GM04504 (cell line): ENCODE measurements at places on chromosomes 11 and 22.

DNA sequence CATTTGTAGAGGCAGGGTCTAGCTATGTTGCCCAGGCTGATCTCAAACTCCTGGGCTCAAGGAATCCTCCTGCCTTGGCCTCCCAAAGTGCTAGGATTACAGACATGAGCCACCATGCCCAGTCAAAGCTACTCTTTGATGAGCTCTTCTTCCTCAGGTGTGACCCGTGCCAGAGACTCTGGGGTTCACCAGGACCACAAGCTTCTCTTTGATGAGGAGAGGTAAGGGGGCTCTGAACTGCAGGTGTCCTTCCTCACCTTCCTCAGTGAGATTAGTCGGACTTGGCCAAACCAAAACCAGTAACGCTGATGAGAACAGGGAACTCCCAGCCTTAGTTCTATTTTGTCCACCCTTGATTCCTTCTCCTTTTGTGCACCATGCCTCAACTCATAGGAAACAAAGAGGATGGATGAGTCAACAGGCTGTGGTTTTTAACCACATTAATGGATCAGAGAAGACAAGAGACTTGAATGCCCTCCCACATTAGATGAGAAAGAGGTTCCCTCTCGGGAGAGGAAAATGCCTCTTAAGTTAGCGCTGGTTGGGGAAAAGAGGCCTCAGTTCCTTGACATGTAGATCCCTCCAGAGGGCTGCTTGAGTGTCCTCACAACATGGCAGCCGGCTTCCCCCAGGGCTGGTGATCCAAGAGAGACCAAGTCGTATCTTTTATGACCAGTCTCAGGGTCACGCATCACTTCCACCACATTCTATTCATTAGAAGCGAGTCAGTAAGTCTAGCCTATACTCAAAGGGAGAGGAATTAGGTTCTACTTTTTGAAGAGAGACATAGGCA lies 25.7 kb upstream of the CTR9 start:
- peak; percentile 47 for DNase-seq

- no peak for DNase-seq
These were observed 10.8 kb upstream of the RASSF10 start for GRCh38 chr11:12998336-12998735.

- DNase-seq: no peak
These were observed 63.1 kb upstream of the PRSS23 start for GRCh38 chr11:86737230-86737629.

- no peak for DNase-seq
These were observed 8.4 kb downstream of the LIF start for GRCh38 chr22:30238136-30238535.

GRCh38 chr11:75981546-75981945 lies 166.5 kb downstream of the UVRAG start:
- no peak for DNase-seq

- no peak for DNase-seq
These were observed 66.2 kb upstream of the ZC3H12C start for GRCh38 chr11:110026858-110027626.

- no peak for DNase-seq
These were observed 151.8 kb upstream of the TTC12 start for GRCh38 chr11:113162592-113162962.

GRCh38 chr11:77525455-77526091 lies 51.7 kb upstream of the PAK1 start:
- DNase-seq: no peak

DNA sequence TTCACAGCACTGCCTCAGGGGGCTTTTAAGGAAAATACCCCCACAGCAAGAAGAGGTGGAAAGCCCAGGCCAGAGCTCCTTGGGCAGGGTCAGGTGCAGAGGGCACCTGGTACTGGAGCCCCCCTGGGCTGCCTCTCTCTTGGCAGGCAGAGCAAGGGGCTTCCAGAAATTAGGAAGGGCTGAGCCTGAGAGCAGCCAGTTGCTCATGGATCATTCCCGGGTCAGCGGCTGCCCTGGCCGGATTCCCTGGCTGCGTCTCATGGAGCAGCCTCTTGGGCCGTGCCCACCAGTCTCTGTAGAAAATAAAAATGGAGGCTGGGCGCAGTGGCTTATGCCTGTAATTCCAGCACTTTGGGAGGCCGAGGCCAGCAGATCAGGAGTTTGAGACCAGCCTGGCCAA lies 10.3 kb upstream of the OMP start:
- DNase-seq: no peak

GRCh38 chr22:19896665-19897355 lies 42.1 kb upstream of the GNB1L start:
- no peak for DNase-seq

DNA sequence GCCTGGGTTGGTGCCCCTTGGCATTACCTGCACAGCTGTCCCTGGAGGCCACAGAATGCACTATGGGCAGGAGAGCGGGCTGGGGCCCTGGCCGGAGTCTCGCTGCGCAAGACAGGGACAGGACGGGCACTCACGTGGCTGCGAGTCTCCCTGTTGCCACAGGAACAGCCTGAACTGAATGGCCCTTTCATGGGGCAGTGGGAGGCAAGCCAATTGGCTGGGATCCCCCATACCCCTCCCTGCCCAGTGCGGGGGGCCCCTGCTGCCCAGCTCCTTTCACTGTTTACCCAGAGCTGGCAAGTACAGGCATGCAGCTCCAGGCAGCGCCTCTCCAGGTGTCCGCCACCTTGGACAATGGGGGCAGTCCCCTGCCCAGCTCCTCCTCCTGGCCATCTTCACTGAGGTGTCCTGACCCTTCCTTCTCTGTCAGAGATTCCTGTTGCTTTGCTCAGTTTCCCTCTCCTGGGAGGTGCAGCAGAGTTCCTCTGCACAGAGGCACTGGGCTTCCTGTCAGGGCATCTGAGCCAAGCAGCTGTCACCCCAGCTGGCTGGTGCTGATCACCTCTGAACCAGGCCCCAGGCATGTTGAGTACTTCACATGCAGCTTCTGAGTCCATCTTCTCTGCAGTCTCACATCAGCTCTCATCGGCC lies 5.2 kb downstream of the USP2 start:
- no peak for DNase-seq

GRCh38 chr11:126039485-126040271 lies 23.0 kb downstream of the CDON start:
- no peak for DNase-seq

GRCh38 chr11:40204228-40204627 lies 1255.2 kb downstream of the LRRC4C start:
- DNase-seq: no peak

DNA sequence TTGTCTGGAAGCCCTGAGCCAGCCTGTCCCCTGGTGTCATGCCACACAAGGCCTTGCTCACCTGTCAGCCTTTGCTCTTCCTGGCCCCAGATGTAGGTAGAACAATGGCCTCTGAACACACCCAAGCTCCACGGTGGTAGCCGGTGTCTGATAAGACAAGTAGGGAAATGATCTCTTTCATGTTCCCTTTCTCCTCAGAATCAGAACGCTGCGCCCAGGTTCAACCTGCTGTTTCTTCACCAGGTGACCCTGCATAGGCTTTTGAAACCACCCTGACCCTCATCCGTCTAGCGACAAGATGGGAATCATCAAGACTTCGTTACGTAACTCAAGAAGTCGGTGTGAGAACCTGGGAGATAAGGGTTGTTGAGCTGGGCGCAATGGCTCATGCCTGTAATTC lies 28.7 kb upstream of the YWHAH start:
- no peak for DNase-seq

DNA sequence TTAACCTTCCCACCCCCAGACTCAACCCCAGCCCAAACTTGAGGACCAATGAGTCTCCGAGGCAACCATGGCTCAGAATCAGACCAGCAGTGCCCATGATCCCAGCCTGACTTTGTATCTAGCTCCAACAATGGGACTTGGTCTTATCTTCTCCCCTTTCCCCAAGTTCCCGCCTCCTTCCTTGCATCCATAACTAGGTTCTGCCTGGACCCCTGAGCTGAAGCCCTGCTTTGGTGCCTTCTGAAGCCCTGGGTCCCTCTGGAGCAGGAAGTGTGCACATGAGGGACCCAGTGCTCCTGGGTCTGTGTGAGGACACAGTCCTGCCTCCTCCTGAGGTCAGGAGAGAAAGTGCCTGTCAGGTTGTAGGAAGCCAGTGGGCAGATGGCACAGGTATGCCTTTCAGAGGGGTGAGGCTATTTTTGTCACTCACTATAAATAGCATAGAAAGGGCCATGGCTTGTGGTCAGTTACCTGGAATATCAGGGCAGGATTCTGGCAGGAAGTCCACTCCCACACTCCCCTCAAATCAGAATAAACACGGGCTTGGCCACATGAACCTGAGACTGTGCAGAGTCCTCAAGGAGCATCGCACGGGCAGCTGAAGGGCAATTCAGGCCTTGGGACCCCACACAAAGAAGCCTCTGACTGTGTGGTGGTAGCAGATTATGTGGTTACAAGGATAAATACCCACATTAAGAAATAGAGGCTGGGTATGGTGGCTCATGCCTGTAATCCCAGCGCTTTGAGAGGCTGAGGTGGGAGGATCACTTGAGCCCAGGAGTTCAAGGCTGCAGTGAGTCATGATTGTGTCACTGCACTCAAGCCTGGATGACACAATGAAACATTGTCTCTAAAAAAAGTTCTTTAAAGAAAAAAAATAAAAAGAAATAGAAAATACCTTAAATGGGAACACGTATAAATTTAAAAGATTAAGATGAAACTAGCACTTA lies 27.4 kb downstream of the RCN1 start:
- DNase-seq: peak; percentile 10

GRCh38 chr11:109707411-109707810 lies 285.4 kb downstream of the C11orf87 start:
- DNase-seq: no peak

- peak; percentile 94 for DNase-seq
These were observed 1.0 kb upstream of the POLD4 start for GRCh38 chr11:67354075-67355022.

DNA sequence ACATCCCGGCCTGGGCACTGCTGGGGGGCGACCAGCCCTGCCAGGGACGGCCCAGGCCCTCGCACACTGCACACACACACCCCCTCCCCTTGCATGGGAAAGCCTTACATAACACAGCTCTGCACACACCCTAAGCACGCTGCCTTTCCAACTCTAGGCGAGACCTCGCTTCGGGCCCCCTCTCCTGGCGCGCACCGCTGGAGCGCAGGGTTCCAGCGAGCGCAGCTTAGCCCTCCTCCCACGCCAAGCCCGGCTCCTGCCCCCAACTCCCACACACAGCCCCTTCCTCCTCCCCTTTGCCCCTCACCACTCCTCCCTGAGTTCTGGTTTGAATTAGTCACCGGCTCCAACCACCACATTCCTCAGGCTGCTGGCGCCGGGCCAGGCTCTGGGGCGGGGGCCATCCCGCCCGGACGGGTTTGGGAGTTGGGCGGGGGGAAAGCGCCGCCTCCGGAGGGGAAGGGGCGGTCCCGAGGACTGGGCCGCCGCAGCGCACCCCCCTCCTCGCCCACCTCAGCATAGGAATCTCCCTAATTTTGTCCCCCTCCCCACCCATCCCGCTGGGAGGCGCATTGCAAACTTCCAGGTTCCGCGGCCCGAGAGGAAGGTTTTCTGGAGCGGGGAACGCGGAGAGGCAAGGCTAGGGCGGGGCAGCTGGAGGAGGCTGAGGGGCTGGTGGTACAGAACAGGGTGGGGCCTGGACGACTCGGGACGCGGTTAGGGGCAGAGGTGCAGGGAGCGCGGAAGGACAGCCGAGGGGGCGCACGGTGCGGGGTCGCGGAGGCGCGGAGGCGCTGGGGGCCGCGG lies 966 bp downstream of the AHNAK start:
- peak; percentile 84 for DNase-seq

- no peak for DNase-seq
These were observed 1.1 kb downstream of the CHRM1 start for GRCh38 chr11:62919898-62920640.
